ENCODE measurements at places on chromosomes 6 and 20.

DNA sequence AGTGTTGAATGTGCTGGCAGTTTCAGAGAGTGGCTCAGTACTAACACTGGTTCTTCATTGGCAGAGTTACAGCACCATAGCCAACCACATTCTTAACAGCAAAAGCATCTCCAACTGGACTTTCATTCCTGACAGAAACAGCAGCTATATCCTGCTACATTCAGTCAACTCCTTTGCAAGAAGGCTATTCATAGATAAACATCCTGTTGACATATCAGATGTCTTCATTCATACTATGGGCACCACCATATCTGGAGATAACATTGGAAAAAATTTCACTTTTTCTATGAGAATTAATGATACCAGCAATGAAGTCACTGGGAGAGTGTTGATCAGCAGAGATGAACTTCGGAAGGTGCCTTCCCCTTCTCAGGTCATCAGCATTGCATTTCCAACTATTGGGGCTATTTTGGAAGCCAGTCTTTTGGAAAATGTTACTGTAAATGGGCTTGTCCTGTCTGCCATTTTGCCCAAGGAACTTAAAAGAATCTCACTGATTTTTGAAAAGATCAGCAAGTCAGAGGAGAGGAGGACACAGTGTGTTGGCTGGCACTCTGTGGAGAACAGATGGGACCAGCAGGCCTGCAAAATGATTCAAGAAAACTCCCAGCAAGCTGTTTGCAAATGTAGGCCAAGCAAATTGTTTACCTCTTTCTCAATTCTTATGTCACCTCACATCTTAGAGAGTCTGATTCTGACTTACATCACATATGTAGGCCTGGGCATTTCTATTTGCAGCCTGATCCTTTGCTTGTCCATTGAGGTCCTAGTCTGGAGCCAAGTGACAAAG lies 17.0 kb upstream of the ADGRF4 start:
- DNase-seq = no peak

- no peak for DNase-seq
These were observed 478.3 kb downstream of the FRK start for GRCh38 chr6:115582386-115582785.

DNA sequence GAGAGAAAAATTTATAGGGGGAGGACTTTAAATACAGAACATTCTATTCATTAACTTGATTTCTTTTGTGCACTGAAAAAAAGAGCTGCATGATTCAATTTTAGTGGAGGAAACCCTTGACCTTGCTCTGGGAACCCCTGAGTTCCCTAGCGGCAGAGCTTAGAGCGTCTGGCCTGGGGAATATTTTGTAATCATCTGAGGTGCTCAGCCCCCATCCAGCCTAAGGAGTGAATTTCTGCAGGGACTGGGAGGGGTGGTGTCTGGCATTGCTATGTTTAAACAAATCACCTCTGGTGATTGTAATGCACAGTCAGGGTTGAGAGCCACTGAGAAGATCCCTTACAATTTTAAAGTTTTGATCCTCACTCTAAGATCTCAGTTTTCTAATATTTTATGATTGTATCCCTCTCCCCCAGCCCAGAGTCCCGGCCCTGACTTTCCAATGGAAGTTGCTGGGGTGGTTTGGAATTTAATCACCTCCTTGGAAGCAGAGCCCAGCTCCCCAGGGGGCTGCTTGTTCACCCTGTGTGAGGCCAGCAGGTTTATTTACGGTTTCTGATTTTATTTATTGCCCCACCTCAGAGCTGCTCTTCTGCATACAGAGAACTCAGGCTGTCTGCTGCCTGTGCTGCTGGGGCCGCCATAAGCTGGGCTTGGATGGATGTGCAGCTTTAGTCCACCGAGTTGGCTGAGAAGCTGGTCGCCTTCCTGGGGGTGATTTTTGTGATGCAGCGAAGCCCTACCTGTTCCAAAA lies 263.1 kb downstream of the LRFN2 start:
- no peak for DNase-seq

- no peak for DNase-seq
These were observed 198.2 kb upstream of the PLCB4 start for GRCh38 chr20:8870652-8871051.

DNA sequence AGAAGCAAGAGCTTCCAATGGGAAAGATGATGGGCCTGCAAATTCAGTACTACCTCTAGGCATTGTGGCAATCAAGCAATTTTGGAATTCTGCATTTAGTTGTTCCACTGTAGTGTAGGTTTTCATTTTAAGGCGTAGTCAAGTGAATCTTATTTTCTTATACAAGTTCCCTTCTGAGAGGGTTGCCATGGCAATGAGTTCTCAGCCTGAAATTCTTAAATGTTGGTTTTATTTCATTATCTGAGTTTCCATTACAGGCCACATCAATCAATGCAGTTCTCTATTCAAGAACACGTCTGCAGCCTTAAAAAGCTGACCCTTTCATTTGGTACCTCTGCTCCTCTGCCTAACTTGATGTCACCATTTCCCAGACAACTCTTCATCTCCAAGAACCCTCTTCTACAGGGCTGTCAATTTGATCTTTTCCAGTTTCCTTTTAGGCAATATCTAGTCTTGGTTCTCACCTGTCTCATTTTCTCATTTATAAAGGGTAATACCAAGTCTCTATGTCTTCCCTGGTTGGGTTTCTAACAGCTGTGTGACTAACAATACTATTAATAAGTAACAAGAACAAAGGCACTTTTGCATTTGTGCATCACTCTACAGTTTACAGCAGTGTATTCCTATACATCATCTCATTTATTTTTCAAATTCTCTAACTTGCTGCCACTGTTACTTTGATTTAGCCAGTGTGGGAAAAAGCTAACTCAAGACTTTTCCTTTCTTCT lies 898.2 kb upstream of the FLRT3 start:
- no peak for DNase-seq

GRCh38 chr6:111722179-111722731 lies 116.6 kb upstream of the TRAF3IP2 start:
- DNase-seq = no peak

- DNase-seq = no peak
These were observed 49.4 kb downstream of the CTCFL start for GRCh38 chr20:57475388-57476083.

GRCh38 chr6:43170417-43170930 lies 595 bp upstream of the SRF start:
- DNase-seq = peak; percentile 89

- no peak for DNase-seq
These were observed 69.1 kb upstream of the EYA4 start for GRCh38 chr6:133171989-133172604.

DNA sequence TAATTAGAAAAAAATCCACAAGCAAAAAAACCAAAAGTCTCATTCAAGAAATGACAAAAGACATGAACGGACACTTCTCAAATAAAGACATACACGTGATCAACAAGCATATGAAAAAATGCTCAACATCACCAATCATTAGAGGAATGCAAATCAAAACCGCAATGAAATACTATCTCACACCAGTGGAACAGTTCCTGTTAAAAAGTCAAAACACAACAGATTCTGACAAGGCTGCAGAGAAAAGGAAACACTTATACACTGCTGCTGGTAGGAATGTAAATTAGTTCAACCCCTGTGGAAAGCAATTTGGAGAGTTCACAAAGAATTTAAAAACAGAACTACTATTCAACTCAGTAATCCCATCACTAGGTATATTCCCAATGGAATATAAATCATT lies 58.0 kb downstream of the IRAK1BP1 start:
- no peak for DNase-seq

GRCh38 chr6:54419885-54420284 lies 111.6 kb downstream of the TINAG start:
- no peak for DNase-seq

GRCh38 chr6:142373268-142374090 lies 71.7 kb downstream of the ADGRG6 start:
- no peak for DNase-seq

- DNase-seq = peak; percentile 19
These were observed 47.1 kb downstream of the MCUR1 start for GRCh38 chr6:13767121-13767808.

GRCh38 chr6:89281779-89282246 lies 33.3 kb downstream of the GABRR2 start:
- DNase-seq = peak; percentile 82

- no peak for DNase-seq
These were observed 46.9 kb downstream of the CPXM1 start for GRCh38 chr20:2753461-2754040.

GRCh38 chr6:44667668-44668390 lies 280.3 kb downstream of the CDC5L start:
- peak; percentile 47 for DNase-seq

DNA sequence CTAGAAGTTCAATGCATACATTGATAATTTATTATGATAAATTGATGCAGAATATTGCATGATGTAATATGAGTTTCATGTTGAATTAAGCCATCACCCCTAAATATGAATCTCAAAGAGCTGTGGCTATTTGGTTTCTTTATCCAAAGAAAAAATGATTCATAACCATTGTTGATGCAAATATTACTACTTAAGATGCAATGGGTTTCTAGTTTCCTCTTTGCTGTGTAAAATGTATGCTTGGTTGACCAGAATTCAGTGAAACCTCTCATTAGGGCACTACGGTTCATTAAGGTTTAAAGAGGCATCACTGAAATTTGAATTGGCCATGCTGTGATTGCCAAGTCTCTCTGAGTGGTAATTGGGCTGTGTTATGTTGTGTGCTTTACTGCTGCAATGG lies 492.5 kb upstream of the FLRT3 start:
- no peak for DNase-seq

GRCh38 chr20:1734269-1734858 lies 76.8 kb upstream of the SIRPG start:
- peak; percentile 41 for DNase-seq

DNA sequence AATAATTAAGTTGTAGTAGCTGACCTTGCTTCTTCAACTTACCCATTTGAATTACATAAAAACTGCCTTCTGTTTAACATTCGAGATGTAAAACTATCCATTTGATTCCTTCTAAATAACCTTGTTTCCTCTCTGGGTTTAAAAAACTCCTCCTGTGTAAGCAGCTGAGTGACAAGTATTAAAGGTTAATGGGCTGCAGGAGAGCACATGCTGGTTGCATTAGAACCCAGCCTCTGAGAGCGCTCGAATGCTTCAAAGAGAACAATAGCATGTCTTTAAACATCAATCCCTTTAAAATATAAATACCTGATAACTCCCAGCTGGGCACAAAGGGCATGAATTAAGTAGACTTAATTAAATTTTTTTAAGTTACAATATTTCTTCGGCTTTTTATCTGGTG lies 215.8 kb downstream of the EYA4 start:
- no peak for DNase-seq

- DNase-seq = no peak
These were observed 477.4 kb downstream of the FRK start for GRCh38 chr6:115583290-115583689.

DNA sequence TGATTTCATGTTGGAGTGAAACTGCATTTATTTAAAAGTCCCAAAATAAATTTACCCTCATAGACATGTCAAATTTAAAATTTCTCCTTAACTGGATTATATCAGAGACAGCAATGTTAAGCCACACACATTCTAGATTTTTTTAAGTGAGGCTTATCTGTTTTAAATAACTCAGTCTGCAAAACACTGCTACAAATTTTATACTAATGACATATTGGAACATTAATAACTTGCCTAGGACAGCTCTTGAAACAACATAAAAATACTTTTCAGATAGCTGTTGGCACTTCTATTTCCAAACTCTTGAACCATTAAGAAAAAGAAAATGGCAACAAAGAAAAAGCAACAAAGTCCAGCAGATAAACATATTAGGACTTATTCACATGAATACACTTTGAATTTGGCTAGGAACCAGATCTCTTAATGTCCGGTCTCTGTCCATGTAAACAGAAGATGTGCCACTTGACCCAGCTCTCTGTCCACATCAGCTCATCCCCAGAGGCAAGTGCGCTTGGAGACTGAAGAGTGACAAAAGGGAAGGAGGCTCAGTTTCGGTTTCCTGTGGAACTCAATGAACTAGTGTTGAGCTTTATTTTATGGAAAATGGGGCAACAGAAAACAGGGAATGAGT lies 219.3 kb upstream of the THBS2 start:
- DNase-seq = no peak

- DNase-seq = no peak
These were observed 134.7 kb upstream of the RNF24 start for GRCh38 chr20:4150070-4150441.

DNA sequence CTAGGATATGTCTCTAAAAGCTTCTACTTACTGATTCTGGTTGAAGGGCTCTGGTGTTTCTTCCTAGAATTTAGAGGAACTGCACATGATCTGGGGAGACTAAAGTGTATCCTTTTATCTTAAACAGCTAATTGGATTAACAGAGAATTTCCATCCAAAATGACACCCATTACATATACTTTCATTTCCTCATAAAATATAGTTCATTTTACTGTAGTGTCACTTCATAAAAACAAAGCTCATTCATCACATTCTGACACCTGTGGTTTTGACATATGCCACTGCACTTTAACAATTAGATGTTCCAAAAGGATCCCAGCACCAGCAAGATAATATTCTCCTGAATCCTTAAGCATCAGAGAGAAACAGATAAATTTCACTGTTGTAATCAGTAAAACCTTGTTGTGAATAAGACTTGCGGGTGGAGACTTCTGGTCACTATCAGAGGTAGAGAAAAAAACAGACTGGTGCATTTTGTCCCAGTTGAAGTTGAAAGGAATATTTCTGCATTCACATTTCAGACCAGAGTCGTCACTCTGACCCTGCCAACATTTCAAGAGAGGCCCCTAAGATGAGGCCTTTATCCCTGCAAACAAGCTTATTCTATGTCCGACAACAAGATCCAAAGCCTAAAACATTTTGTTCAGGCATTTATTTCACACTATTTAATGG lies 175.3 kb upstream of the BMP5 start:
- DNase-seq = no peak

- no peak for DNase-seq
These were observed 137.8 kb downstream of the FOXC1 start for GRCh38 chr6:1747531-1747930.

GRCh38 chr6:11345536-11345935 lies 113.1 kb upstream of the NEDD9 start:
- DNase-seq = no peak

DNA sequence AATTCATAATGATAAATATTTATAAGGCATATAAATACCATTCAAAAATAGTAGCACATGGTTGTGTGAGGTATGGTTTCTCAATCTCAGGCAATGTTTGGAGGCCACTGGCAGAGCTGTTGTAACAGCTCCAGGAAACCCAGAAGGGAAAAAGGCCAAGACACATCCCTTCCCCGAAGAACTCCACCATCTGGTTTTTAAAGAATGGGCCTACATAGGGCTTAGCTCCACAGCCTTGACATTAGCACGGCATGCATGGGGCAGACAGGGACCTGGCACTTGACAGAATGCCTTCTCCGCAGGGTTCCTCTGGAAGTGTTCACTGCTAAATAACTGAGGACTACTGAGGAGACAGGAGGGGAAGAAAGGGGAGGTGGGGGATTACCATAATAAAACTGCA lies 16.1 kb upstream of the FOXO3 start:
- no peak for DNase-seq

GRCh38 chr20:57332105-57333089 lies 2.8 kb downstream of the SPO11 start:
- DNase-seq = no peak

DNA sequence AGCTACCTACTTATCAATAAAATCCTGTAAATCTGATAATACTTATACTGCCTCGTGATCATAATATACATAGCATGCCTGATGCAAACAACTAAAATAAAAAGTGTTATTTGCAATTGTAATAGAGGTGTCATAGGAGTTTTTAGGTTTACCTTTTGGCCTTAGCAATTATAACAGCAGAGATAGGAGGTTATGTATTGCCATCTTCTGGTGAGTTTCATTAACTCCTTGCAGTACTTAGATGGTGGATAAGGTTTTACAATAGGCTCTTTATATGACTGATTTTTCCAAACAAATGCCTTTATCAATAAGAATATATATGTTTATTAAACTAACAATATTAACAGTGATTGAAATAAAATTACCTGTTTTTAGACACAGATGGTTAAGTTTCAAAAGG lies 27.8 kb upstream of the MYCT1 start:
- DNase-seq = peak; percentile 67

Data from Kasumi-1 (cell line).